Stimulated activated CD4-positive, alpha-beta T cell treated with anti-CD3 and anti-CD28 coated beads, Interleukin-4, amount 100 ng/mL, for 24 hours (primary cell): ENCODE measurements at places on chromosomes 7 and 10.

- no peak for DNase-seq
Observed at GRCh38 chr7:15317215-15317614, 244.6 kb downstream of the AGMO start.

DNA sequence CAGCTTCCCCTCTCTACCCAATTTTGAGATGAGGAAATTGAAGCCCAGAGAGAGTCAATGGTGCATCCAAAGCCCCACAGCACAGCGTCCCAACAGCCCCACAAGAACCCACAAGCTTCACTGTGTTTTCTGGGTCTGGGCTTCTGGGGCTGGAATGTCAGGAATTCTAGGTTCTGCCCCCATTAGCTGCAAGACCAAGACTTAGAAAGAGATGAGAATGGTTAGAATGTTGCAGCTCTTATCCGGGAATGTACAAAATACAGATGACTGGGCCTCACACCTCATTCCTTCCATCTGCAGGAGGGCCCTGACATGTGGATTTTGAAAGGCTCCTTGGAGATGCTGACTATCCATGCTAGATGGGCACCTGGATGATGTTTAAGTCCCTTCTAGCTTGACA lies 6.0 kb upstream of the SGPL1 start:
- no peak for DNase-seq

DNA sequence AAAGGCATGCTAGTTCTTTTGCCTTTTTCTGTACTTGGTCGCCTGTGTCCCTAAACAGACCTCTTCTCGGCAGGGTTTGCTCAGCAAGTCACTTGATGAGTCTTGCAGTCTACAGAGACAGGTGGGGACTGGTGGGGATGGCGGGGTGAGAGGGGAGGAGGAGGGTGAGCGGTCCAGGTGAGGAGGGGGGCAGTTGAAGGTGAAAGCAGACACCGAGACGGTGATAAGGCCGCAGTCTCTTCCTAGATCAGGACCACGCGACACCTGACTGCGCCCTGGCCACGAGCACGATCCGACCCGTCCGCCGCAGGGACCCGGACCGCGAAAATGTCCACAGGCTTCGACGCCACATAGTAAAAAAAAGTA lies 566 bp downstream of the ASNS start:
- peak; percentile 35 for DNase-seq

- no peak for DNase-seq
Observed at GRCh38 chr10:122051609-122052385, 62.8 kb downstream of the TACC2 start.

DNA sequence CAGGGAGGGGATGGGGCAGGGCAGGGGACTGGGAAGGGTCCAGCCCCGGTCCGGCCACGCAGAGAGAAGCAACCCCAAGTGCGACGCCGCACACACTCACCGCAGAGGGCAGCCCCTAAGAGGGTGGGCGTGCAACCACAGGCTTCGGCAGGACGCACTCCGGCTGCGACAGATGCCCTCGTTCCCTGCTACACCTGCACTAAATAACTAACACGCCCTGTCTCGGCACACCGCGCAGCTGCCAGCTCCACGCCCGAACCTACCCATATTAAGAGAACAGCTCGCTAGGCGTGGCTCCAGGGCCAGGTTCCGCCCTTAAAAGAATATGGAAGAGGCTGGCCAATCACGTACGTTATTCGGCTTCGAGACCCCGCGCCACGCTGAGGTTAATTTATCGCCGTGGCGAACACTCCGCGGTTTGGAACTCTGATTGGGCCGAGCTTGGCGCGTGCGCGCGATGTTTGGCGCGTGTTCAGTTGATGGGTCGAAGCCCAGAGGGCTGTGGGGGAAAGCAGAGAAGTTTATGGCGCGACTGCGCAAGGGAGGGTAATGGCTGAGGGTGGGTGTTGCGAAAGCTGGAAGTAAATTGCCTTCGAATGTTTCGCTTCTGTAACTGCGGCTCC lies 91.1 kb downstream of the OR13A1 start:
- DNase-seq: no peak

DNA sequence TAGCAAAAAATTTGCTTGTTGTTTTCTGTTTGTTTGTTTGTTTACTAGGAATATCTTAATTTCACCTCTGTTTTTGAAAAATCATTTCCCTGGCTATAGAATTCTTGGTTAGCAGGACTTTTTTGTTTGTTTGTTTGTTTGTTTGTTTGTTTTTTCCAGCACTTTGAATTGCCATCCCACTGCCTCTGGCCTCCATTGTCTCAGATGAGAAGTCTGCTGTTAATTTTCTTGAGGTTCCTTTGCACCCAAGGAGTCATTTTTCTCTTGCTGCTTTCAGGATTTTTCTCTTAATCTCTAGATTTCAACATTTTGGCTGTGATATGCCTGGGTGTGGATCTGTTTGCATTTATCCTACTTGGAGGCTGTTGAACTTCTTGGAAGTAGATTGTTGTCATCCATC lies 105.7 kb downstream of the FOXL3 start:
- no peak for DNase-seq

- DNase-seq: no peak
Observed at GRCh38 chr7:116591202-116592040, 66.6 kb downstream of the CAV1 start.

DNA sequence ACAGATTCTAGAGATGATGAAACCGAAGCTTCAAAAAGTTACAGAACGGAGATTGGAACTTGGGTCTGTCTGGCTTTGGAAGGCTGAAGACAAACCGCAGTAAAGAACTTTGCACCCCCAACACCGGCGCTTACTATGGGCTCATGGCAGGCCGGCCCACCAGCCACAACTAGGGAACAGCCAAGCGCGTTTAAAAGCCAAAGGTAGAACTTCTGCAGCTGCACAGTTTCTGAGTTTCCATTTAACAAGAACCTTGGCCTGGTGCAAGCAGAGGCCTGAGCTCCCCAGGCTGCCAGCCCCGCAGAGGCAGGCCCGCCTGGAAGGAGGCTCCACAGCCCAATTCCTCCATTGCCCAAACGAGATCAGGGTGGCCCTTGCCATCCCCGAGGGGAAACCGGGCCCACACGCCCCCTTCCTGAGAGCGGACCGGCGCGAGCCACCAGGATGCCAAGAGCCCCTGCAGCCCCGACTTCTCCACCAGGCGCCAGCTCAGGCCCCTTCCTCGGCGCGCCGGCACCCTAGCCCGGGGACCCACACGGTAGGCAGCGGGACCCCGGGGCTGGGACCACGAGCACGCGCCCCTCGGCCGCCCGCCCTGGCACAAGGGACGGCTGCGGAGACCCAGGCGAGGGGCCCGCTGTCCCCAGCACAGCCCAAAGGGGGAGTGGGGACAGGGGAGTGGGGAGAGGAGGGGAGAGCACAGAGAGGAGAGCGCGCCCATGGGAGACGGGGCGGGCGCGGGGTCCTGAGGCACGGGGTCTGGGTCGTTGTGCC lies 566 bp downstream of the MAD1L1 start:
- DNase-seq: peak; percentile 15

GRCh38 chr7:915291-916218 lies 38.9 kb downstream of the ADAP1 start:
- no peak for DNase-seq

DNA sequence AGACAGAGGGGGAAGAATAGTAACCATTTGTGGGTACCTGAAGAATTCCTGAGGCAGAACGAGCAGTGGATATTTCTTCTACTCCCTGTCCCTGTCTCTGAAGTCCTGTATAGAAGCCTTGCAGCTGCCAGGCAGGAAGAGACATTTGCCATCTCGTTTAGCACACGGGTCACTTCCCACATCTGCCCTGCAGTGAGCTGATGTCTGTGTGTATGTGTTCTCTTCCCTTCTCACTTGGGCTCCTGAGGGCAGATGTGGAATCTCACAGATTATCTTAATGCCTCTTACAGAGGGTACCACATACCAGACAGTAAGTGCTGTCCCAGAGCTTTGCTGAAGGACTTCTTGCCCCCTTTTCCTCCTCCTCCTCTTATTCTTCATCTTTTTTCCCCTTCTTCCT lies 14.1 kb upstream of the TRPV6 start:
- DNase-seq: no peak

- DNase-seq: no peak
Observed at GRCh38 chr10:111989136-111989911, 194.2 kb downstream of the GPAM start.

GRCh38 chr10:98414932-98415730 lies at the start of gene PYROXD2:
PYROXD2 (minus strand) TSS chr10:98415182; CDS start chr10:98415135, 47 bp downstream.
- peak; percentile 37 for DNase-seq

GRCh38 chr7:48515171-48515570 lies 343.9 kb downstream of the ABCA13 start:
- no peak for DNase-seq

GRCh38 chr7:17674166-17674942 lies 265.9 kb downstream of the SNX13 start:
- no peak for DNase-seq

- DNase-seq: no peak
Observed at GRCh38 chr7:28293527-28293835, 112.9 kb upstream of the JAZF1 start.

DNA sequence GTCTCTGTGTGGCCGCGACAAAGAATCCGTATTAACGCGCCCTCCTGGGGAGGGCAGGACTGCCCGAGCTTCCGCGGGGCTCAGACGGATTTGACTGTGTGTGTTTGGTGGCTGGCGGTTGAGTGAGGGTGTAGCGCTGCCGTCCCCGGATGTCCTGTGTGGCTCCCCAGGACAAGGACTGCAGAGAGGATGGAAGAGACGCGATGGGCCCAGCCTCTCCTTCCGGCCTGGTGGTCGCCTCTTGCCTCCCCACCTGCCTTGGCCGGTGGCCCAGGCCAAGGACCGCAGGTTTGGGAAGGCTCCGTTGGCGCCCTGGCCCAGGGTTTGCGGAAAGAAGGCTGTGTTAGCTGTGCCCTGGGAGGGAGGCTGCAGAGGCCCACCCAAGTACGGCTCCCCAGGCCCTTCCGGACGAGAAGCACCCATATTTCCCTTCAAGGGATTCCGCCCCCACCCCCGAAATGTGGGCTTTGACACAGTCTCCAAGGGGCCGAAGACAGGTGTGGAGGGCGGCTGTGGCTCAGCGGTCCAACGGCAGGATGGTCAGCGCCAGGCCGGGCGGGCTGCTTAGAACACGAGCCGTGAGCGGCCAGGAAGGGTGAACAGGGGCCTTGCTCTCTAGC lies 2.3 kb downstream of the UNCX start:
- no peak for DNase-seq

- no peak for DNase-seq
Observed at GRCh38 chr10:74335501-74335900, 184.5 kb downstream of the ADK start.

DNA sequence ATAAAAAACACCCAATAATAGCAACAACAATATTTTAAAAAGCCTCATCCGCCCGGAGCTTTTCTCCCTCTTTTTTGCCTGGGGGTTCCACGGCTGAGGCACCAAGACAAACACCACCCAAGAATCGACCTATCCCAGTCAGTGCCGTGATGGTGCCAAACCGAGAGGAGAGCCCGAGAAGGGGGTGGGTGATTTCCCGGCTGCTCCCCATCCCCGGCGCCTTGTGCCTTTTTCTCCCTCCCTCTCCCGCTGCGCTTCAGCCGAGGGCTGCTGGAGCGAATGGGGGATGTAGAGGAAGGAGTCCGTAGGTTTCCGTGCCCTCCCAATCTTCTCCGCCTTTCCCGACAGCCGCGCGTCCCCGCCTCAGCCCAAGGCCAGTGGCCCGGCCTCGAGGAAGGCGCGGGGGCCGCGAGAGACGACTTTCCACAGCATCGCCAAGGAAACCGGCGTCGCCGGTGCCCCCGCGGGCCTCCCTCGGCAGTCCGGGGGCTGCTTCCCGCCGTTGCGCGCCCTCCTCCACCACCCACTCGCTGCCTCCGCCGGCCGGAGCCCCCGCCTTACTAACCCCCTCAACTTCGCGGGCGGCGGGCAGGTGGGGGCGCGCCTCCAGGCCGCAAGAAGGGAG lies 1.3 kb downstream of the EGR2 start:
- peak; percentile 34 for DNase-seq

- DNase-seq: no peak
Observed at GRCh38 chr10:43945094-43945730, 296.5 kb upstream of the ZNF32 start.

- DNase-seq: peak; percentile 41
Observed at GRCh38 chr7:103343758-103344452, 662 bp downstream of the DNAJC2 start.
